ENCODE measurements at places on chromosomes 11 and 22.
A peak's percentile ranks its signal among the peaks of the same experiment; 100 is the strongest.

DNA sequence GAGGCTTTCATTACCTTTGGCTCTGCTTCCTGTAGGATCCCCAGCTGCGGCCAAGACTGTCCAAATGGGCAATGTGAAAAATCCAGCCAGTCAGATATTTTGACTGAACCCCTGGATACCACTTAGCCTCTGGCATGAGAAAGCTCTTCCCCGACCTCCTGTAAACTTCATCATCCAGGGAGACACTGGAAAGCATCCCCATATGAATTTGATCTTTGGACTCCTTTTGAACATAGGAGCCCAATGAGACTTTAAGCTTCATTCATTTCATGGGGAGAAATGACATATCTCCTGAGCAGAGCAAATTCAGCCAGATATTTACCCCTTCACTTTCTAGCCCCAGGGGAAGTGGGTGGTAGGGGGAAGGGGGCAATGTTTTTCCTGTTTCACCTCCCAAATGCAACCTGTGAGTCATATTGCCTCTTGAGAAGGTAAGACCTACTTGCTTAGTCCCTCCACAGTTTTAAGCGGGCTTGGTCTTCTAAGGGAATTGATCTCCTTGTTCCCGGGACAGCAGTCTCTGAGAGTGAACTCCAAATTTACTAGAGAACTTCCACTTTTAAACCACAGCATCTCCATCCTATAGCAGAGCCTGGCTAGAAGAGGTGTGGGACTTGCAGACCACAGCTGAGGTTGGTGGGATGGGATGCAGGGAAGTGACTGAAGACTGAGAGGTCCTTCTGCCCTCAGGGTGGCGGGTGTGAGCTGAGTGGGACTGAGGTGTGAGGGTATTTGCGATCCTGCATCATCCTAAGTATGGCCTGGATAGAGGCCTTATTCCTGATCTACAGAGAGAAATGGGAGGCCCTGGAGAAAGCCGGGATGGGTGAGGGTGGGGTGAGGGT lies 20.3 kb upstream of the POU2AF1 start:
- DNase-seq: no peak

- no peak for DNase-seq
Measured at GRCh38 chr11:5307256-5308019, 5.7 kb upstream of the OR51B4 start.

GRCh38 chr11:1922481-1923081 lies 3.1 kb downstream of the TNNT3 start:
- no peak for DNase-seq

- DNase-seq: no peak
Measured at GRCh38 chr11:104652996-104653395, 245.3 kb downstream of the CASP12 start.

- DNase-seq: no peak
Measured at GRCh38 chr11:14110629-14111028, 148.1 kb downstream of the SPON1 start.

- DNase-seq: no peak
Measured at GRCh38 chr11:92380882-92381281, 156.3 kb downstream of the FAT3 start.

GRCh38 chr11:45704635-45705034 lies 39.2 kb upstream of the CHST1 start:
- no peak for DNase-seq

DNA sequence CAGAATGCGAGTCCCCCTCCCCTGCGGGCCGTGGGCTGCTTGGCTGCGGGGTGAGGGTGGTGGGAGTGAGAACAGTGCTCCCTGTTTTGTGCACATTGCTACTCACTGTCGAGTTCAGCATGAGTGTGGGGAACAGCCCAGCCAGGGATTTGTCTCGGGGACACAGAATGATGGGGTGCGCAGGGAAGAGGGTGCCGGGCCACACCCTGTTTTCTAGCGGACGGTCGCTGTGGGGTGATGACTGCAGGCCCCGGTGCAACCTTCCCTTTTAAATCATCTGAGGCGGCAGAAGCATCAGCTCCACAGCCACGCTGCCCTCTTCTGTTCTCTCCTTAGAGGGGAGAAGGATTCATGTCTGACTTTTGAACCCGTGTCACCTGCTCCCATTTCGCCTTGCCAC lies 1051.2 kb downstream of the TBC1D22A start:
- DNase-seq: no peak

- no peak for DNase-seq
Measured at GRCh38 chr11:23653071-23653675, 792.9 kb upstream of the CCDC179 start.

DNA sequence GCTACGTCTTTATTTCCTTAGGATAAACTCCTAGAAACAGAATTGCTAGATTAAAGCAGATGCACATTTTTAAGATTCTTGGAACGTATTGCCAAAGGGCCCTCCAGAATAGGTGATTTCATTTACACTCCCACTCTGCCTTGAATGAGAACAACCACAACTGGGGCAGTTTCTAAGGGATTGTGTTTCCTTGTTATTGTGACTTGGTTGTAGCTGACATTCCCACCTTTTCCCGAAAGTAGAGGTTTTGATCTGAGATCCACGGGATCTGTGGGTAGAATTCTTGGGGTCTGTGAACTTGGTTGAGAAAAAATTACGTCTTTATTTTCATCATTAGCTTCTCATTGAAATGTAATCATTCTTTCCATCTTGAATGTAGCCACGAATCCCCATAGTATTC lies 21.5 kb downstream of the LRRC32 start:
- DNase-seq: no peak

DNA sequence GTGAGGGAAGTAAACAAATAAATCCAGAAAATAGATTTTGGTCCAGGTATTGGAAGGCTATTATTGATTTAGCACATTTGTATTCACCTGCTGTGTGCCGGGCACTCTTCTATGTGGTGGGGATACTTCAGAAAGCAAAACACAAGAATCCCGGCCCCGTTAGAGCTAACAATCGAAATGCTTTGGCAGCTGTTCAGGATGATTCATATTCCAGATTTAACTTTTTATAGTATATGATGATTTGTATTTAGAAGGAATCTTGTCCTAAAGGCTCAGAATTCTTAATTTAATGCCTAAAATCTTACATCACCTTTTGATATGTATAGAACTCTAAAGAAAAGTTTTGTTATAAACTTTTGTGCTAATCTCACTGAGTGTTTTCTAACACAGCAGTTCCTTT lies 28.0 kb downstream of the ZC3H12C start:
- peak; percentile 49 for DNase-seq

DNA sequence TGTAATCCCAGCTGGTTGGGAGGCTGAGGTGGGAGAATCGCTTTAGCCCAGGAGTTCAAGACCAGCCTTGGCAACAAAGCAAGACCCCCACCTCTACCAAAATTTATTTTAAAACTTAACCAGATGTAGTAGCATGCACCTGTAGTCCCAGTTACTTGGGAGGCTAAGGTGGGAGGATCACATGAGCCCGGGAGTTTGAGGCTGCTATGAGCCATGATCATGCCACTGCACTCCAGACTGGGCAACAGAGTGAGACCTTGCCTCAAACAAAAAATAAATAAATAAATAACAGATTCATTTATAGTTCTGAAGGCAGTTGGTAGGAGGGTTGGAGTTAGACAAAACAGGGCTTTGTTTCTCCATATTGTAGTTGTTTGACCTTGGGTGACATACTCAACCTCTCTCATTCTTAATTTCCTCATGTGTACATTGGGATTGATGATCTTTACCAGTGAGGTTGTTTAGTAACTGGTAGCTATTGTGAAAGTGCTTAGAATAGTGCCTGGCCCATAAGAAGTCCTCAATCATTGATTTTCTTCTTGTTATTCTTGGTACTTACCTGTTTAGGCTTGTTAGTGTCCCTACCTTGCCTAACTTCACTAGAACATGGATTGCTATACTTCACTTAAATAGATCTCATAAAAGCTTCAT lies 79.1 kb downstream of the EMSY start:
- no peak for DNase-seq

- DNase-seq: no peak
Measured at GRCh38 chr22:48652796-48653195, 1174.9 kb downstream of the BRD1 start.

GRCh38 chr11:68521969-68522652 lies 61.6 kb downstream of the PPP6R3 start:
- no peak for DNase-seq
